ENCODE measurements at places on chromosomes 2 and 18.

DNA sequence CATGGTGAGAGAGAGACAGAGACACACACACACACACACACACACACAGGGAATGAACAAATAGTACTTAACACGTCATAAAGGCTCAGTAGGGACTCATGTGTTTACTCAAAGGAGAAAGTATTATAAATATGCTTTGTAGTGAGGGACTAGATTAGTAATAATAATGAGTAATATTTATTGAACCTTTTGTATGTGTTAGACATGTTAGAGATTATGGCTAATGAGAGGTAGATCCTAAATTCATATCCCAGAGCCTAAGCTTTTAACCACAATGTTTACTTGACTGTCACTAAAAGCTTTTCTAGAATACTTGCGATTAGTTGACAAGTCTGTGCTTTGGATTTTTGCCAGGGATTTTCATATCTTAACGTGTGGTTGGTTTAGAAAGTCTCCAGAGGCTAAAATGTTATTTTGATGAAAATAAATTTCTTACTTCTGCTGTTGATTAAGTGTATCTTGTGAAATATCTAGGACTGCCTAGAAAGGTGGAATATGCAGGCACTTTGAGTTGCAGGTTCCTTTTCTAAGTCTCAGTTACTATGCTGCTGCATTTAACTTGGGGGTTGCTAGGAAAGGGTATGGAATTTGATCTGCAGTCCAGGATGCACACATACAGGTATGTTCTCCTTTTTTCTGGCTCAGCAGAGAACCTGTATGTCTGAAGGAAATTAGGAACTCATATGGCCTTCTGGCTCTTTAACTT, 64.5 kb downstream of the UBR3 start:
- DNase-seq, result no peak

- no peak for DNase-seq
Measured at GRCh38 chr18:65073060-65073550, 677.7 kb upstream of the CDH7 start.

- DNase-seq, result no peak
Measured at GRCh38 chr2:11761259-11761658, 14.8 kb downstream of the LPIN1 start.

DNA sequence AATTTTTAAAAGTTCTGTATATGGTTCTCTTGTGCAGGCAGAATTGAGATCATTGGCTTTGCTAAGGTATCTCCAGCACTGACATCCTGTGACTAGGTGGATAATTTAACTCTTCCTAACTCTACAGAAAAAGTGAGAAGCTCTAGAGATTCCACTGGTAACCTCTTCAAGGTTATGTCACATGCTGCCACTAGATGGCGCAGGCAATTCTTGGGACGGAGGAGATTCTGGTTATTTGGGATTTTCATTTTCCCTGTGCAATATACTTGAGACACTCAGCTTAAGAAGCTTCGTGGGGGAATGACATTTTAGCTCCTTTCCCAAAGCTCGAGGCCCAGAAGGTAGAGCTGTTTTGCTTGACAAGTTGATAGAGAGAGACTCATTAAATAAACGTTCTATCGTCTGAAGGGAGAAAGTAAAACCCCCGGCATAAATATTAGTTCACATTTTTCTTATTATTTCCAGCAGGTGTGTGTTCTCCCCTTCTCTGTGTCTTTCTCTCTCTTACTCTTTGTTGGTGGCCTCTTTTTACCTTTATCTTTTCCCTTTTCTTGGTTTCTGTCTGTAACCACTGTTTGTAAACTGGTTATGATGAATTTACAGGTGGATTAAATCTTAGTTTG, 26.6 kb upstream of the LANCL1 start:
- no peak for DNase-seq

All from BJ (cell line).